Activated naive CD8-positive, alpha-beta T cell treated with anti-CD3 and anti-CD28 coated beads, Interleukin-2, amount 10 ng/mL, durations not matched to agents 7 days and 5 days (primary cell): ENCODE measurements at places on chromosomes 1 and 21.

DNA sequence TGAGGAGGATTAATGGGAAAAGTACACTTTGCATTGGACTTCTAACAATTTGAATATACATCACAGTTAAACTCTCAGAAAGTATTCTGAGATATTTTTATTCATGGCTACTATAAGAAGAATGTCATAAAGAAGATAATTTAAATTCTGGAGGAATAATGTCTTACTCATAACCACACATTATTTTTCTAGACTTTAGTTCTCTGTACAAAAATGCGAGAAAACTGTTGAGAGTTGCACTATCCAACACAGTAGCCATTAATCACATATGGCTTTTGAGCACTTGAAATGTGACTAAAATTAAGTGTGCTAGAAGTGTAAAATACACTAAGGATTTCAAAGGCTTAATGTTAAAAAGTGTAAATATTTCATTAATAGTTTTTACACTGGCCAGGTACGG is 53.8 kb downstream of the CRB1 start:
- no peak for DNase-seq

DNA sequence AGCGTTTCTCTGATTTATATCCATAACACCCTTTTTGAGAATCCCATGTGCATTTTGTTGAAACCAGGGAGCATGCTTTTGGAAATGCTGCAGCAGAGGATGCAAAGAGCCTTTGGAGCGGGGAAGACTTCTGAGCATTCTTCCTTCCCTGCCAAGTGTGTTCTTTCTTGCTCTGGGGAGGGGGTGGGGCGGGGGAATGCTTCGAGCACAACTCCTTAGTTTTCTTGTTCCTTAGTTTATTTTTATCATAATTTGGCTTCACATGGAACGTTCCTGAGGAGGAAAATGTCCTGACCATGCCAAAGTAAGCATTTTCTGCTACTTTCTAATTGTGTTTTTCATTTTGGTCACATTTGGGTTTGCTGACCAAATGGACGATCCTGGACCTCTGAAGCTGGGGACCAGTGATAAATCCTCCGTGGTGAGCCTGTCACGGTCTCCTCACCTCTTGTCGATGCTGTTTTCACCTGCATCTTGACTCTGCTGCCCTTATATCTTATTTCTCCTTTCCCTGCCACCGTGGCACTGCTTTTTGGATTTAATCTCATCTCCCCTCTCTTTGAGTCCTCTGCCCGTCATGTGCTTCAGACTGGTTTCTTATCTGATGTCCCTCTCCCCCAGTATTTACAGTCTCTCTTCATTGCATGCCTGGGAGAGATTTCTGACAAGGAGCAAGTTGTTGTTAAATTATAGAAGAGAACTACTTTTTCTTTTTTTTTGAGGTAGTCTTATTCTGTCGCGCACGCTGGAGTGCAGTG is 2.4 kb downstream of the CTPS1 start:
- no peak for DNase-seq

- DNase-seq = no peak
Measured at GRCh38 chr1:23984417-23985186, 4.5 kb upstream of the SRSF10 start.

- no peak for DNase-seq
Measured at GRCh38 chr1:113943028-113943811, 14.1 kb downstream of the HIPK1 start.

DNA sequence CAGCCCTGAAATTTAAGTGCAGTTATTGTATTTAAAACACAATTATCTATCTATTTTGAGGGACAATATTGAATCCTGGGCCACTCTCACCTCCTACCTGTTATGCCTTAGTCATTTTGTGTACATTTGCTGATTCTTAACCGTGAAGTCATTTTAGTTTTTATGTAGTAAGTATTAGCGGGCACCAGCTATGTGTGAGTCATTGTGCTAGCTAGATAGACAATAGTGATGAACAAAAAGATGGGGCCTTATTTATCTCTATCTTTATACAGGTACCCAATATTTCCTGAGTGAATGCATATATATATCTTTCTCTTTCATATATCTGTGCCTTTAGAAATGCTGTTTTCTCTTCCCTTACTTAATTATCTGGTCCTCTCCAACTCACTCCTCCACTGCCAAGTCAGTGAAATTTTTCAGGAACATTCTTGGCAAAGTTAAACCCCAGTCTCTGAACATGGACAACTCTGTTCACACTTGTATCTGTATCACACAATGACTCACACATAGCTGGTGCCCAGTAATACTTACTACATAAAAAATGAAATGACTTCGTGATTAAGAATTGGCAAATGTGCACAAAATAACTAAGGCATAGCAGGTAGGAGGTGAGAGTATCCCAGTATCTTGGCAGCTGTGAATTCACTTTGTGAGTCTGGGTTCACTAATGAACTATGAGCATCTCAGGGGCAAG is 166.0 kb upstream of the C8B start:
- DNase-seq = no peak

DNA sequence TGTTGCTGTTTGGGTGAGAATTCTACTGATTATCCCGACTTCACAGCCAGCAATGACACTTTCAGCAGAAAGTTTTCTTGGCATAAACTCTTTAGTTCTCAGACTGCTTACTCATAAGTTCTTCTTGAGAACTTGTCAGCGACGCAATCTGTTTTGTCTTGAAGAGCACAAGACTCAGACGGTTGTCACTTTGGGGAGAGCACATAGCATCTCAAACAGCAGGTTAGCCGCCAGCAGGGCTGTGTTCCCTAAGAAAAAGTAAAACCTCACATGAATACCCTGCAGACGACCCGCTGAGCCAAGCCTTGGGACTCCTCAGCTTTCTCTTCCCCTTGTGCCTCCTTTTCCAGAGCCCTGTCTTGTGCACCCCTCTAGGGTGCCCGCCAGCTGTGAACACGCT is 11.4 kb downstream of the AGMAT start:
- DNase-seq = no peak

DNA sequence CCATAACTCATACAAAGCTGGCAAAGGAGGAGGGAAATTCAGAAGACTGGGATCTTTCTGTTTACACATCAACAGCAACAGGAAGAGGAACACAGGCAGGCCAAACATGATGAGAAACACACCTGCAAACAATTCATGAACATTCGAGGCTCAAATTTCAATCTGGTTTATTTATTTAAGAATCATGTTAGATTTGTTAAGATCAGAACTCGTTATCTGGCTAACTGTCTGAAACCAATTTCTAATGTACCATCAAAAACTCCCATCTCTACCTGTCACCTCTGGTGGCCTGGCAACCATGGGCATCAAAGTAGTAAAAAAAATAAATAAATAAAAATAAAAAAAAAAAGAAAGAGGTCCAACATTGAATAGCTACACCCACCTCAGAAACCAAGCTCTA is 9.8 kb downstream of the LBR start:
- no peak for DNase-seq

- DNase-seq = no peak
Measured at GRCh38 chr1:109350182-109350581, 43.4 kb upstream of the MYBPHL start.

GRCh38 chr1:177274687-177275211 is 104.0 kb downstream of the BRINP2 start:
- no peak for DNase-seq

GRCh38 chr1:58500043-58500442 is 46.5 kb downstream of the OMA1 start:
- no peak for DNase-seq

DNA sequence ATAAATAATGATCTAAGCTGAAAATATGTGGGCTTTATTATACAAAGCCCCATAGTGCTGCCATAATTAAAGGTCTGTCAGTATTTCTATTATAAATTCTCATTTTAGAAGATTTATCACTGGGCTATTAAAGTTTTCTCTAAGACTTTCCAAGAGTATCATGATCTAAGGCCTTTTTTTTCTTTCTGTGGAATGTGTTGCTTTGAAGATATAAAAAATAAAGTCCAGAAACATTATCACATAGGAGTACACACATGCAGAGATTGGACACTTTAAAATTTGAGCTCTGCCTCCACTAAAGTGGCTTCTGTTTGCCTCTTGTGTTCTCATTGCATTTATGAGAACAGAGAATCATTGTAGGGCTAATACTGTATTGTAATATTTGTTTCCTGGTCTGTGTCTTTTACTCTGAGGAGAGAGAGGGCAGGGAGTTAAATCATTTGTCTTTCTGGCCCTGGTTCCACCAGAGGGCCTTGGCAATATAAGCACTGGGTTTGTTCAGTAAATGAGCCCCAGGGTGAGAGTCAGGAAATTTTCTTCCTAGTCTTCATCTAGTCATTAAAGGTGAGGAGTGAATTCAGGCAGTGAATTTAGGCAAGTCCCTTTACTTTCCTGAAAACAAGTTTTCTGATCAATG is 70.2 kb downstream of the NFIA start:
- DNase-seq = no peak

DNA sequence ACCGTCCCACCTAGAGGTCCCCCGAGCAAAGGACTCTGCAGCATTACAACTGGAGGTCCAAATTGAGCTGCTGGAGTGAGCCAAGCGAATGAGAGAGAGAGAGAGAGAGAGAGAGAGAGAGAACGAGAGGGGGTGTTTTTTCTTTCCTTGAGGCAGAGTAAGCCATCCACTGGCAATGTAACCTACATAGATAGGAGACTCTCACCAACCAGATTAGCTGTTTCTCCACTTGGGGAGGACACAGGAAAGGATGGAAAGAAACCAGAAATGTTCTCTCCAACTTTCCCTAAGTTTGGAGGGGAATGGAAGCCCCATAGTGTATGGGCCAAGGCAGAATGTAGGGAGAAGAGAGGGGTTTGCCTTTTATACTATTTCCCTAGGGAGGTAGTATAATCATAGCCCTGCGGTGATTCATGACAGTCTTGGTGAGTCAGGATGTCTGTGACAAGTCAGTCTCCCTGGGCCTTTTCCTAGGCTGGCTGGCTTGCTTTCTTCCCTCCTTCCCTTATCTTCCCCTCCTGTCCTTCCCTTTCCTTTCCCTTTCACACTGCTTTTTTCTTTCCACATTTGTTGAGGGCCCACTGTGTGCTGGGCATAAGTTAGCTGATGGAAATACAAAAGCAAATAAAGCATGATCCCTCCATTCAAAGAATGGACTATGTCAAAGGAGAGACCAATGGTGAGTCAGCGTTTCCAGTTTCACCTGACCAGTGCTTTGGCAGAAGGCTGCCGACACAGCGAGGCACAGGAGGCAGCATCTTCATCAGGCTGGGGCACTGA is 7.1 kb downstream of the FNDC7 start:
- no peak for DNase-seq

DNA sequence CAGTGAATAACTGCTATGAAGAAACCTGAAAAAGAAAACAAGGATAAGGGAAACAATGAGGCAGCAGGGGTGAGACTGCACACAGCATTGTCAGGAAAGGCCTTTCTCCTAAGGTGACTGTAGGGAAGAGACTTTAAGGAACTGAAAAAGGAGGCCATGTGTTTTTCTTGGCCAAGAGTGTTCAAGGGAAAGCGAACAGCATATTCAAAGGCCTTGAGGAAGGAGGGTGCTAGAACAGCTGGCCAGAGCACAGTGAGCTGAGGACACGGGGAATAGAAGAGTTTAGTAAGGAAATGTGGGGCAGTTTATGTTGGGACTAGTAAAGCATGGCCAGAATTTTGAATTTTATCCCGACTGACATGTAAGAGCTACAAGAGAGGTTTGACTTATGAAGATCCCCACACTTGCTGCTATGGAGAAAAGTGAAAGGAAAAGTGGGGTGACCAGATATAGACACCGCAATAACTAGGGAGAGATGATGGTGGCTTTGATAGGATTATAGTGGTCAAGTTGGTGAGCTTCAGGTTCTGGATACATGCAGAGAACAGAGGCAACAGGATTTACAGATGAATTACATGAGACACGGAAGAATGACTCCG is 1.4 kb downstream of the RWDD2B start:
- DNase-seq = no peak

DNA sequence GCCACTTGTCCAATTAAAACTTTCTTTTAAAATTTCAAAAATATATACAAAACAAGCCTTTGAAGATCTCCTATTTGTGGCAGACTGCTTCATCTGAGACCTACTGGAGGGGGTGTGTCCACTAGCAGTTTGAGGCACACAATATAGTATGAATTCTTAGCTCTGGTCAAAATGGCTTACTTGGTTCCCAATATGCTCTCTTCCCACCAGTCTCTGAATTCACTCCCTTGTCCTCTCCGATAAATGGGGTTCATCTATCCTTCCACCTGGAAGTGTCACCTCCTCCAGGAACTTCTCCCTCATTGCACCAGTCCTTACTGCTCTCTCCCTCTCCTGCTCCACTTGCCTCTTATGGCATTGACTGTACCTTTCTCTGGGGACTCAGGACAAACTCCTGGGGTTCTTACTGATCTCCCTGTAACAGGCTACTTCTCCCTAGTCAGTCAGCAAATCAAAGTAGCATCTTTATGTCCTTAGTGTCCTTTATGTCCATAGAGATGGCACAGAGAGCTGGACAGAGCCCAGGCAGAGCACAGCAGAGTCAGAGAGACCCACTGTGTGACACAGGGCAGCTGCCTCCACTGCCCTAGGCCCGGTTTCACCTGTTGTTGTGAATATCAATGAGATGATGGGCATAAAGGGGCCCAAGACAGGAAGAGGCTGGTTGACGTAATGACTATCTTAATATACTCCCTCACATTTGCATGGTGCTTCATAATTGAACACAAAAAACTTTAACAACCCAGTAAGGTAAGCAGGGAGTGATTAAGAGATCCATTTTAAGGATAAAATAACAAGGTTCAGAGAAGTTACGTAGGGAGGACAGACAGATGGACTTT is 3.6 kb downstream of the ASAP3 start:
- no peak for DNase-seq

DNA sequence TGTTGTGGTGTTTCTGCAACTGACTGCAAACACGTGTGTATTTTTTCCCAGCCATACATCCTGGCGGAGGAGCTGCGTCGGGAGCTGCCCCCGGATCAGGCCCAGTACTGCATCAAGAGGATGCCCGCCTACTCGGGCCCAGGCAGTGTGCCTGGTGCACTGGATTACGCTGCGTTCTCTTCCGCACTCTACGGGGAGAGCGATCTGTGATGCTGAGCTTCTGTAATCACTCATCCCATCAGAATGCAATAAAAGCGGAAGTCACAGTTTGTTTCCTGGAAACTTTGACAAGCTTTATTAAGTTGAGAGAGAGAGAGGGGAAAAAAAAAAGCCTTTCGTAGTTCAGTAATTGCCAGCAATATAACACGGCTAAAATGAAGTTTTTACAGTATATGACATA is 32.7 kb upstream of the MTR start:
- DNase-seq = no peak

DNA sequence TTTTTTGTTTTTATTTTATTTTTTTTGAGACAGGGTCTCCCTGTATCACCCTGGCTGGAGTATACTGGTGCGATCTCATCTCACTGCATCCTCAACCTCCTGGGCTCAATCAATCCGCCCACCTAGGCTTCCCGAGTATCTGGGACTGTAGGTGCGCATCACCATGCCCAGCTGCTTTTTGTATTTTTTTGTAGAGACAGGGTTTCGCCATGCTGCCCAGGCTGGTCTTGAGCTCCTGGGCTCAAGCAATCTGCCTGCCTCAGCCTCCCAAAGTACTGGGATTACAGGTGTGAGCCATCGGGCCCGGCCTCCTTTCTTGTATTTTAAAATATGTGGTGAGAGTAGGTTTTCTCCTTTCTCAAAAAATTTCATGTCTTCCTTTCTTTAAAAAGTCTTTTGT is 122.6 kb downstream of the XPR1 start:
- DNase-seq = no peak
